T-helper 22 cell (primary cell): ENCODE measurements at places on chromosomes 6 and 20.

GRCh38 chr6:143405373-143406154 lies 44.9 kb downstream of the ADAT2 start:
- no peak for DNase-seq

DNA sequence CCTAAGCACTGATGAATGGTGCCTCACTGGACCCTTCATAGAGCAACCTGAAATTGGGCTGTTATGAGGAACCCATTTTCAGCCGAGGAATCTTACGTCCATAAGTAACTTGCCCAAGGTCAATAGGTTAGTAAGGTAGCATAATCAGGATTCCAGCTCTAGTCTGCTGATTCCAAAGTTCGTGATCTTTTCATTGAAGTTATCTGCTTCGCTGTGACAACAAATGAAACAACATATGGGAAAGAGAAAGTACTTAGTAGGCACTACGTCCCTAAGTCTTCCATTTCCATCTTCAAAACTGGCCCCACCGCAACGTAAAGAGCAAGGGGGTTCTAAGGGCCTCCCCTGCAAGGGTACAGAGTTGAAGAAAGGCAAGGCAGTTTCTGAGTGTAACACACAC lies 49.5 kb downstream of the MYLIP start:
- DNase-seq: no peak

GRCh38 chr6:4280707-4281106 lies 145.3 kb upstream of the ECI2 start:
- DNase-seq: no peak

- DNase-seq: no peak
These were observed 80.3 kb upstream of the CNKSR3 start for GRCh38 chr6:154590756-154591155.

DNA sequence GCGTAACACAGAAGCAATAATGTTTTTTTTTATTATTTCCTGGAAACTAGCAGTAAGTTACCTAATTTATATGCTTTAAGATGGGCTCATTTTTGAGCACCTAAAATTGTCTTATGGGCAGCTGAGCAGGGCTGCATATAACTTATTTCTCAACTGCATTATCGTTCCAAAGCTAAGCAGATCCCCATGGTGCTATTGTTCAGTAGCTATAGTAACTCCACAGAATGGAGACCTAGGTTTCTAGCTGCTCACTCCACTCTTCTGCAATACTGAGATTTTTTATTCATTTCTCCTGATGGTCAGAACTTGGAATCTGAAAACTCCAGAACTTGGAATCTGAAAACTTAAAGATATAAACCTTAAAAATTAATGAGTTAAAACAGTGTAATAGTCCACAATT lies 18.7 kb downstream of the CRISP1 start:
- DNase-seq: no peak

DNA sequence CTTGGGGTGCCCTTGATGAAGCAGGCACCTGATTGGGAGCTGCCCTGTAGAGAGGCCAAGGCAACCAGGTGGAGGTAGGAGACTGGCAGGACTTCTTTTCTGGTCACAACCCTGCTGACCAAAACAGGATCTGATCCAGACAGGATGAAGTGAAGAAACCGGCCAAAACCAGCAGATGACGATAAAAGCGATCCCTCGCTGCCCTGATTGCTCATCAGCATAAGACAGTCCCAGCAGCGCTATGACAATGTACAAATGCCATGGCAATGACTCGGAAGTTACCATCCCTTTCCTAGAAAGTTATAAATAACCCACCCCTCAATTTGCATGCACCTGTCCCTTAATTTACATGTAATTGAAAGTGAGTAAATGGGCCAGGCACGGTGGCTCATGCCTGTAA lies 88.4 kb upstream of the PDE10A start:
- no peak for DNase-seq

DNA sequence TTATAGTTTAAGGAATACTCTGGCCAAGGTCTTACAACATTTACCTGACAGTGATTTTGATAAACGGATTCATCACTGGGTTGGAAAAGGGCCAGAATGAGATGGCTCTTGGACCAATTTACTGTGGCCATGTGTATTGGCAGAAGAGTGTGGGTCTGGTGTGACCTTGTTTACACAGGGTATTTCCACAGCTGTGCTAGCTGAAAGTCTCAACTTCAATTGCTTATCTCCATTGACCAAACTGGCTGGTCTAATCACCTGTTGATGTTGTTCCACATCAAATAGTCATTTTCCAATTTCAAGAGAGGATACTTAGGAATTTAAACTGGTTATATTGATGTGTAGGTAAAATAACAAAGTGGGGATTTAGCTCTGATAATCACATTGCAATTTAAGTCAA lies 501.6 kb upstream of the MAP3K7 start:
- DNase-seq: no peak

DNA sequence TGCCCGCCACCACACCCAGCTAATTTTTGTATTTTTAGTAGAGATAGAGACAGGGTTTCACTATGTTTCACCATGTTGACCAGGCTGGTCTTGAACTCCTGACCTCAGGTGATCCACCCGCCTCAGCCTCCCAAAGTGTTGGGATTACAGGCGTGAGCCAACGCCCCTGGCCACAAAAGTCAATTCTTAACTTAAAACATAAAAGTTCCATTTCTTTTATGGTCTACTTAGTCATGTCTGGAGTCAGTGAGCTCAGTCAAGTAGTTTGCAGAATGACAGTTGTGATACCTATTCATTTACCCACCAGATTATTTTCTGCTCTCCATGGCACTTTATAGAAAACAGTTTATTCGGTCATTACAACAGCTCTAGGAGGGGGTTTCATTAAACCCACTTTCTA lies 103.1 kb upstream of the ESR1 start:
- no peak for DNase-seq

DNA sequence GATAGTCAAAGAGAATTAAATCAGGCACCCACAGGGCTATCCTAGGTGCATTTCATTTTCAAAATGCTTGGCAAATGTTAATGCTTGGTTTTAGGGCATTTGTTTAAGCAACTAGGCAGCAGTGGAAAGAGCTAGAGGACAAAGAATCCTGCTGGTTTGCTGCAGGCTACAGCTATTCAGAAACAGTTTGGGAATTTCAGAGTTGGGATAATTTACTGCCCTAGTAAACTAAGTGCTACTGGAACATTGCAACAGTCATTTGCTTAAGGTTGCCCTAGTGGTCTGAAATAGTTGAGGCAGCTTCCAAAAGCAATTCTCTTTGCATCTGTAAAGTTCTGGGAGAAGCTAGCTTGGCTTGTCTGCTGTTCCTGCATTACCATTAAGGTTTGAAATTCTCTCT lies 312.7 kb downstream of the LAMA2 start:
- no peak for DNase-seq

DNA sequence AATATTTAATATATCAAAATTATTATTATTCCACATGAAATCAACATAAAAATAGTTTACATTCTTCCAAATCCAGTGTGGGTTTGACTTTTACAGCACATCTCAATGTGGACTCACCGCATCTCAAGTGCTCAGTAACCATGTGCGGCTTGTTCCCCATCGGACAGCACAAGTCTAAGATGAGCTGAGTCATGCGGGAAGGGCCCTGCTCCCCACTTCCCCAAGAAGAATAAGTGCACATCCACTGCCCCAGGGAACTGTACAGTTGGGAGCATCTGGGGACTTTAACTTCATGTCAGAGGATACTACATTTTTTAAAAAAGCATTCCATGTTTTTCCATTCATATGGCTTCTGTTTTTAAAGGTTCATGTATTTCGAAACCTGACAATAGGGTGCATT lies 325.6 kb downstream of the BTBD3 start:
- DNase-seq: no peak

DNA sequence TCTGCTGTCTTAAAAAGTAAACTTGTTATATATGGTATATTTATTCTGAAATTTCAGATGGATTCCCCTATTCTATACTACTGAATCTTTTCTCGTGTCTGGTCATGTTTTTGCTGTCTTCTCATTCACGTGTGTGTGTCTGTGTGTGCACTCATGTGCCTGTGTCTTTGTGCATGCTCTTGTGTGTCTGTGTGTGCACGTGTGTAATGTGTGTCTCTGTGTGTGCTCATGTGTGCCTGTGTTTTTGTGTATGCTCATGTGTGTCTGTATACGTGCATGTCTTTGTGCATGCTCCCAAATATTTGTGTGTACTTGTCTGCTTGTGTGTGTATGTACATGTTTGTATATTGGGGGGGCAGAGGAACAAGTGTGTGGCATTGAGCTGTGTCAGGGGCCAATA lies 34.0 kb downstream of the PRR18 start:
- no peak for DNase-seq

DNA sequence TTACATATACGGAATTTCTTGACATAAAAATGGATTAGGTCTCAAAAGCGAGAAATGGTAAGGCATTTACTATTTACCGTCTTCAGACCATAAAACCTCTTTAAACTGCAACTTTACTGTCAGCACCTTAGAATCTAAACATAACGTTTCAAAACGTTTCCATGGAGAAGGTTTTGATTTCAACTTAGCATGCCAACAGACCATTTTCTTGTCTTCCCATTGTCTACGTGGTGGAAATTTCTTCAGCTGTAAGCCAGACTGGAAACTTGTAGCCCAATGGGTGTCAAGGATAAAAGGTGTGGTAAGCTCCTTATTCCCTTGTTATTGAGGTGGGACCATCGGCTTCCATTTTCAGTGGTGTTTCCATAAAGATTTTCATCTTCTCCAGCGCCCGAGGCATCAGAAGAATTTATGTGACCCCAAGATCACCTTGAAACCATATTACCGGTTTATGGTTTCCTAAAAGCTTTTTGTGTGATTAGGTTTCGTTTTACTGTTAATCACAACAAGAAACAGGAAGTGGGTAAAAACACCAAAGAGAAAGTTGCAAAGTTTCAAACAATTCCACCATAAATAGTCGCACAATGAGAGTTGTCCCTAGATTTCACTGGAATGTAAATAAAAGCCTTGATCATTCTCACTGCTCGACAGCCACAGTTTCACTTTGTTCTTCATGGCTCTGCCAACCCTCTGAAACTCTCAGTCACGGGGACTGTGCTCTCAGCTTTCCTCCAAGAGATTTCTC lies 63.0 kb upstream of the CD2AP start:
- DNase-seq: no peak

GRCh38 chr20:7703551-7703961 lies 236.7 kb downstream of the HAO1 start:
- DNase-seq: no peak

GRCh38 chr20:21027569-21027968 lies 78.6 kb downstream of the LINC00237 start:
- no peak for DNase-seq

GRCh38 chr6:117677553-117678141 lies 2.4 kb downstream of the NUS1 start:
- DNase-seq: no peak

DNA sequence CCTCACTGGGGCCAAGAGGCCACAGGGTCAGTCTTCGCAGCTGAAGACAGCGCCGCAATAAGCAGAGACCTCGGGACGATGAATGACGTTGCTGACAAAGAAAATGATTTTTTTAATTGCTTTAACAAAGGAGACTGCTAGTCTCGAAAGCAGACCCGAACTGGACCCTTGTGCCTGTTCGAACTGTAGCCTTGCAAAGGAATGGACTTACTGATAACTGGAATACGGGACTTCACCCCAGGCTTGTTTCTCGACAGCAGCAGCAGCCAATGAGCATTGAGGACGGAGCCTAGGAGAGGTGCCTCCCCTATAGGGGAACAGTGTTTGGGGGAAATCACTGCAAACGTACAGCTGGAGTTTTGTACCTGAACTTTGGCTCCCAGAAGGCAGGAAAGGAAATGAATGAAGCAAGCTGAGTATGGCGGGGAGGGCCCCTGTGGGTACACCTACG lies 1.3 kb upstream of the TAF4 start:
- DNase-seq: no peak

- no peak for DNase-seq
These were observed 2.0 kb downstream of the ROS1 start for GRCh38 chr6:117423754-117424153.

GRCh38 chr6:160328447-160328846 lies 19.7 kb upstream of the SLC22A3 start:
- no peak for DNase-seq

- DNase-seq: no peak
These were observed 395.0 kb downstream of the SMOC2 start for GRCh38 chr6:168835991-168836390.
